Fibroblast of skin of scalp (primary cell): ENCODE measurements at places on chromosomes 11 and 22.
A peak's percentile ranks its signal among the peaks of the same experiment; 100 is the strongest.

GRCh38 chr11:118908264-118908663, 17.5 kb downstream of the BCL9L start:
- no peak for DNase-seq

- DNase-seq = no peak
These were observed 12.3 kb downstream of the RBM4B start for GRCh38 chr11:66665369-66665768.

DNA sequence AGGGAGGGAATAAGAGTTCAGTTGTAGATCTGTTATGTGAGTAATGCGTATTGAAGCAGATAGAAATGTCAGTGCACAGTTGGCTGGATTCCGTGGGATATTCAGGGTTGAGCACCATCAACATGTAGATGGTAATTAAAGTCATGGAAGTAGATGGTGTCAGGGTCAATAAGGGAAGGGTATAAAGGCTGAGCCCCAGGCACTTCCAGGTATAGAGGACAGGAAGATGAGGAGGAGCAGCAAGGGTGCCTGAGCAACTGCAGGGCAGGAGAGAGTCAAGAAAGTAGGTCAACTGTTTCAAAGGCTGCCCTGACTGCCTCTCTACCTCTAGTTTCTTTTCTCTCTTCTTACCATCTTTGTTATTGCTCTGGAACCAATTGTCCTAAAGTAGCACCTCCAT, 85.9 kb downstream of the MICAL2 start:
- no peak for DNase-seq

DNA sequence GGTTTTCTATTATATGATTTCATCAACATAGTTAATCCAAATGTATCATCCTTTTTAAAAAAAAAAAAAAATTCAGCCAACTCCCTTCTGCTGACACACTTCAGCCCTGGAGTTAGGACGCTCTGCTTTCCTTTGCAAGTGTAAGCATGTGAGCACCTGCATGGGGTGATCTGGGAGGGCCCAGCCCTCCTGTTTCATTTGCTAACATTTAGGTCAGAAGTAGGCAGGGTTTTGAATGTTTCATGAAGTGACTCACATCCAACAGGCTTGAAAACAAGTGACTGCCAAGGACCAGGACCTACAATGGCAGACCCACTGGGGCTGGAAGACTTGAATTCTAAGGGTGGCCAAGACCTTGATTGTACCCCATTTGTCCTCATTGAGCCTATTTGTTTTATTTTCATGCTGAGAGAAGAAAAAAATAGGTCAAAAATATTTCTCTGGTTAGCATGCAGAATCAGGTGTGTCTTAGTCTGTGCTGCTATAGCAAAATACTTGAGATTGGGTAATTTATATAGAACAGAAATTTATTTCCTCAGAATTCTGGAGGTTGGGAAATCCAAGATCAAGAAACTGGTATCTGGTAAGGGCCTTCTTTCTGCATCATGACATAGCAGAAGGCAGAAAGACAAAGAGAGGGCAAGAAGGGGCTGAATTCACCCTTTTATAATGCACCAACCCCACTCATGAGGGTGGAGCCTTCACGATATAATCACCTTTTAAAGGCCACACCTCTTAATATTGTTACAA, 137.6 kb downstream of the CD44 start:
- no peak for DNase-seq

- DNase-seq = no peak
These were observed 42.8 kb upstream of the NUP50 start for GRCh38 chr22:45120931-45121330.

GRCh38 chr22:30436196-30436595, 10.6 kb downstream of the MTFP1 start:
- DNase-seq = no peak

- DNase-seq = no peak
These were observed 29.8 kb upstream of the TTLL12 start for GRCh38 chr22:43216738-43217137.

GRCh38 chr11:111378861-111379601, at the start of gene POU2AF1:
Gene POU2AF1 (minus strand): TSS chr11:111379275. CDS start chr11:111379177, 98 bp downstream.
- peak; percentile 5 for DNase-seq

DNA sequence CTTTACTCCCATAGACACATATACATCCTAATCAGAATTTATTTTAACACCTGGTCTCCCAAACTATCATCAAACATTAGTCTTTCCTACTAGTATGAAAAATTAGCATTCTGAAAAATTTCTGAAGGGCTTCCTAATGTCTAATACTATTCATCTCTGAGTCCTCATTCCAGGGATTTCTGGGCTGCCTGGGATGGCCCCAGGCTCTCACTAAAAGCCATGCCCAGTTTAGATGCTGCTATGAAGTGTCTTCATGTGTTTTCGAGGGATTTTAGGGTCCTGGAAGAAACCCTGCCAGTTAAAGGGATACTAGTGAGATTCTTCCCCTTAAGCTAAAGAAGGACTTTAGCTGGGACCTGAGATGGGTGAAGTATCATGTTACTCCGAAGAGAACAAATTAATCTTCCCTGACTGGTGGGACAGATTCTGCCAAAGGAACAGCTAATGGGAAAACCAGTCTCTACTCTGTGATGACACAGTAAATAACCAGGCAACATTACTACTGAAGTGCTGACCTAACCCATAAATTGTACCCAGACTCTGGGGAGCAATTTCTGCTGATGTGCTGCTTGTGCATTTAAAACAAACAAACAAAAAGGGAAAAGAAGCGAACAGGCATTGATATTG, 342.6 kb downstream of the SOX6 start:
- DNase-seq = no peak

DNA sequence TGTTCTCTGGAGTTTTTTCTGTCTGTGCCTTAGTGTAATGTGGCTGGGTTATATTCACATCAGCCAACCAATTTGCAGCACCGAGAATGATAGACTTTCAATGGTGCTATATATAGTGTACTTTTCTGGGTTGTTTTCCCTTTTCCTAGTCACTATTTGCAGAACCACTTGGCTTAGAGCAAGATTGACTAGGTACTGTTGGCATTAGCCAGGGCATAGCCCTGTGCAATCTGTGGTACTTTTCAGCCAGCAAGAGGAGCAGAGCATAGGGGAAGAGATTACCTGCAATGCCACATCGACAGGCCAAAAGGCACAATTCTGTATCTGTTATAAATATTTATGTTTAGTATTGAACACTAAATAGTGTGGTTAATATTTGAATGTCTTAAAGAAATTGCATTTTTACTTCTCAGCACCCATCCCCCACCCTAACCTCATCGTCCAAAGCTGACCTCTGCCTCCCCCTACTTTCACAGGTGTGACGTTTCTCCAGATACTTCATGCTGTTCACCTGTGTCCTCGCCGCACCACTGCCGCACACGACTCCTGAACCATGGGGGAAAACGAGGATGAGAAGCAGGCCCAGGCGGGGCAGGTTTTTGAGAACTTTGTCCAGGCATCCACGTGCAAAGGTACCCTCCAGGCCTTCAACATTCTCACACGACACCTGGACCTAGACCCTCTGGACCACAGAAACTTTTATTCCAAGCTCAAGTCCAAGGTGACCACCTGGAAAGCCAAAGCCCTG, 51.4 kb downstream of the MICAL2 start:
- DNase-seq = no peak

DNA sequence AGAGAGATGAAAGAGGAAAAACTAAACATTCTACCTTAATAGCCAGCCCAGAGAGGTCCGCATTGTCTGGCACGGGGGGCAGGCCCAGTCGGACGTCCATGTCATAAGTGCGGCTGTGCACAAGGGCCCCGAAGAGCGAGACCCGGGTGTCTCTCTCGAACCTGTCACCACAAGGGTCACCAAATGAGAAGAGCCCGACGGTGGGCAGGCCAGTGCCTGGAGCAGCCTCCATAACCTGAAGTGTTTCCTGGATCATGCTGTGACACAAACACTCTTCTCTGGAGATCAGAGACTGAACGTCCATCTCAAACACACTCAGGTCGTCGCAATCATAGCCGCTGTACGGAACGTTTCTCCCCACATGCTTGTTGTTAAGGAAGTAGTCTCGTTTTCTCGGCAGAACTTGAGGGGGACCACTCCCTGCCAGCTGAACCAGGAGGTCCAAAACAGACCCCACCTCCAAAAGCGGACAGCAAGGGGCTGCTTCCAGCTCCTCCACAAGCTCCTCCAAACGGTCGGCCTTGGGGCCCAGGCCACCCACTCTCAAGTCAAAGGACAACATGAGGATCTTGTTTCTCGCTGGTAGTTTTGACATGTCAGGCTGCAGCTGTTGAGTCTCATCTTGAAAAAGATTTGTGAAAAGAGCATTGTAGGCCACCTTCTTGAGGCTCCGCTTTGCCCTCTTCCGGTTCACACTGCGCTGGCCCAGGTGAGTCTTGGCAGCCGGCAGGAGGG, 971 bp downstream of the TUBGCP6 start:
- DNase-seq = no peak

DNA sequence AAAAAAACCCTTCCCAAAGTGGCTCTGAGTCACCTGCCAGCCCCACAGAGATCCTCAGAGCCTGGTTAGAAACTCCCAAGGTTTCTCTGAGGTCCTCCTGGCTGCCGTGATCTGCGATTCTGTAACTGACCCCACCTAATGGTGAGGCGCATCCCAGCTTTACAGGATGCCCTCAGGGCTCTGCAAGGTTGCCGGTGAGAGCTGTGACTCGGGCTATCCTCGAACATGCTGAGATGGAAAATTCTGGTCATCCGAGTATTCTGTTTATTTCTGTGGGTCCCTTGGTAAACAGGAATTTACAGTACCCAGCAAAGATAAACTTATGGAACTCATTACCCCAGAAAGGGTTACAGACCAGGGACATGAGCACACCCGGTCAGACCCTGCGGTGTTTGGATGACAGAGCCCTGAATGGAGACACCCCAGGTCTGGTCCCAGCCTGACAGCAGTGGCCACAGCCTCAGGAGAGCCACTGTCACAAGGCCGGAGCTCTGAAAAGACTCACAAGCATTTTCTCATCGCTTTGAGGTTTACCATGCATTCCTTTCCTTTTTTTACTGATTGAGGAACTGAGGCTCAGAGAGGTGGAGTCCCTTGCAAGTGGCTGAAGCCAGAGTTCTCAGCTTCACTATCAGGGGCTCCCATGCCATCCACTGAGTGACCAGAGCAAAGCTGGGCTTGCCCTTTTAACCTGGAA, 22.2 kb downstream of the LIF start:
- DNase-seq = no peak

DNA sequence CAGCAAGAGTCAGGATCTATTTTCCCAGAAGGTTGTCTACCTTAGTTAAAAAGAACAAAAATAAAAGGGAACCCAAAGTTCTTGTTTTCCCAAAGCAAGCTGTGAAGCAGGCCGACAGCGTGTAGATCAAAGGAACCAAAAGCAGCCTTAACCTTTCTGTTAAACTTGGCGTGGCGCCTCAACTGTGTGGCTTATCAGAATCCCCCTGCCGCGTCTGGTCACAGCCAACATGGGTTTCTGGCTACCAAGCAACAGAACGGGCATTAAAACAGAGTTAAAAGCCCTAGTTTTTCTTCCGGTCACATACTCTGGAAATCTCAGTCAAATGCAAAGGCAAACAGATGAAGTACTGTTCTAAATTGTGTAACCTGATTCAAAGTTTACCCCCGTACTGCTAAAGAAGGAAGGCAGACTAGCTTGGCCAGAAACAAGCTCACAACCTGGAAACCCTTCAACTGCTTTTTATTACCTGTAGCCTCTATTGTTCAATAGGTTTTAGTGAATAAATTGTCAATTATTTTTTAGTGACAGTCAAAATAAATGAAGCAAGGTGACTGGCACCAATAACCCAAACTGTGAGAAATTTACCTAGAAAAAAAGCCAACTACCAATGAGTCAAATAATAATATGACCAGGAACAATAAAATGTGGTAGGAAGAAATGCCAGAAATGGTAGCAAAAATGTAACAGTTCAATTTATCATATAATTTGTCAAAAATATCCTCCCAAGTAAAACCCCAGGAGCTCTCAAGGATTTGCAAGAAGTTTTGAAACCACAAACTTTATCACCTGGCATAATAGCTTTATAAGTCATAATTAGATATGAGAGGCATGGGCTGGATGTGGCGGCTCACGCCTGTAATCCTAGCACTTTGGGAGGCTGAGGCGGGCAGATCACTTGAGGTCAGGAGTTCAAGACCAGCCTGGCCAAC, 21.4 kb downstream of the CHKA start:
- DNase-seq = no peak

GRCh38 chr11:117462183-117462863, 134.7 kb downstream of the CEP164 start:
- no peak for DNase-seq

GRCh38 chr11:50178737-50179136, 146.1 kb downstream of the OR4C45 start:
- no peak for DNase-seq

DNA sequence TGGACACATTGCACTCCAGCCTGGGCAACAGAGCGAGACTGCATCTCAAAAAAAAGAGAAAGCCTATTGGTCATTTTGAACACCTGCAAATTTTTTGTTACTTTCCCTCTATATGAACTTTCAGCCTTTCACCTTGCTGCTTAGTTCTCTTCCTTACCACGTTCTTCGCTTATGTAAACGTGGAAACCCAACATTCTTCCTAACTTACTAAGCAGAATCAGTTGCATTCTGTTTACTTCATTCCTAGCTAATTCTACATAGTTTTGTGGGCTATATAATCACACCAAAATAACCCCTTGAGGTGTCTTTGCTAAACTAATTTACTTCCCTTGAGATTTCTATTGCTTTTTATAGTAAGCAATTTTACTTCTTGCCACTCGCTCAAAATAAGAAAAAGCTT, 23.2 kb downstream of the MS4A4A start:
- DNase-seq = no peak
